ENCODE measurements at places on chromosomes 7 and 10.

DNA sequence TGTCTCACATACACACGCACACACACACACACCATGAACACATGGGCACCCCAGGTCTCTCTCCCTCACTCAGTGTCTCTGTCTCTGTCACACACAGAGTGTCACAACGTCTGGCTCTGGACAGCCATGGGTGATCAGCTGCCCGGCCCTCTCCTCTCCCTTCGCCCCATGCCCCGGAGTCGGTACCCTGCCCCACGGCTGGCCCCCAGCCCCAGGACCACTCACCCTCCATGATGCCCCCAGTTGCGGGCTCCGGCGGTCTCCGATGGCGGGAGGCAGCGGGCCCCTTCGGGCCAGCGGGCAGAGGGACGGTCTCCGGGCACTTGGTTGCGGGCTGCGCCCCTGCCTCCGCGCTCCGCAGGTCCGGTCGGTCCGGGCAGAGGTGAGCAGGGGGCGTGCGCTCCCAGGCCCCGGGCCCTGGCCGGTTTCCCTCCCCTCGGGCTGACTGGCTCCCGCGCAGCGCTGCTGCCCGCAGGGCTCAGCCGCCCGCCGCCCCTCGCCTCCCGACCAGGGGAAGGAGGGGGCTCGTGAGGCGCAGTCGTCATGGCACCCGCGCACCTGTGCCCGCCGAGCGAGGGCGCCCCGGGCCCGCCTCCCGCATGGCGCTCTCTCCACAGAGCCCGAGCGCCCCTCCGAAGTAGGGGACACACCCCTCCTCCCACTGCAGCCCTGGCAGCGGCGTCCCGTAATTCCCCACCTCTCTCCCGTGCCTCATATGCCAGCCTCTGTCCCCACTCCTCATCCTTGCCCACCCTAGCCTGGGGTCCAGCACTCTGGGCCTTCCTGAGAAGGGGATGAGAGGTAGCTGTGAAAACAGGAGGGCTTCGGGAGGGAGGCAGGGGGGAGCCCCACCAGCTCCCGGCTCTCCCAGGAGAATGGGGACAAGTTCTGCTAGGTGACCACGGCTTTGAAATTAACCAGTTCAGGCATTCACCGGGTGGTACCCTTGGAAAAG is at the start of gene NPFFR1:
NPFFR1 (minus strand) TSS at position 560 of the 955 bp plus-strand sequence; CDS start at position 232, 328 bp downstream.
- no peak for DNase-seq

- no peak for DNase-seq
Observed at GRCh38 chr10:28993861-28994260, 295.0 kb upstream of the LYZL1 start.

- DNase-seq, result no peak
Observed at GRCh38 chr10:33273295-33274002, 61.0 kb downstream of the NRP1 start.

DNA sequence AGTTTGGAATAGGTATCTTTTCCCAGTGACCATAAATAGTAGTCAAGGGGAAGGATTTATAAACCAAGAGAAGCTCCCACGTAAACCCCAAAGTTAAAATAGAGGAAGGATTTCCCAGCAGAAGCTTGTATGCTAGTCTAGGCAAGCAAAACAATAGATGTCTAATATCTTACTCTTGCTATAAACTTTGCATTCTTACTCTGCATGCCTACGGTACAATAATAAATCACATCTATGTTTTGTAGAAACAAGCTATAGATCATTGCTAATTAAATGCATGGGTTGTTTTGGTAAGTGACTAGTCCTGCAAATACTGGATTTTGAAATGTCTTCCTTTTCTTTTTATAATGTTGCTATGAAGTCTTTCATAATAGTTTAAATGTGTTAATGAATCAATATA is 585.5 kb downstream of the INHBA start:
- no peak for DNase-seq

- no peak for DNase-seq
Observed at GRCh38 chr10:96313344-96313743, 9.1 kb downstream of the DNTT start.

DNA sequence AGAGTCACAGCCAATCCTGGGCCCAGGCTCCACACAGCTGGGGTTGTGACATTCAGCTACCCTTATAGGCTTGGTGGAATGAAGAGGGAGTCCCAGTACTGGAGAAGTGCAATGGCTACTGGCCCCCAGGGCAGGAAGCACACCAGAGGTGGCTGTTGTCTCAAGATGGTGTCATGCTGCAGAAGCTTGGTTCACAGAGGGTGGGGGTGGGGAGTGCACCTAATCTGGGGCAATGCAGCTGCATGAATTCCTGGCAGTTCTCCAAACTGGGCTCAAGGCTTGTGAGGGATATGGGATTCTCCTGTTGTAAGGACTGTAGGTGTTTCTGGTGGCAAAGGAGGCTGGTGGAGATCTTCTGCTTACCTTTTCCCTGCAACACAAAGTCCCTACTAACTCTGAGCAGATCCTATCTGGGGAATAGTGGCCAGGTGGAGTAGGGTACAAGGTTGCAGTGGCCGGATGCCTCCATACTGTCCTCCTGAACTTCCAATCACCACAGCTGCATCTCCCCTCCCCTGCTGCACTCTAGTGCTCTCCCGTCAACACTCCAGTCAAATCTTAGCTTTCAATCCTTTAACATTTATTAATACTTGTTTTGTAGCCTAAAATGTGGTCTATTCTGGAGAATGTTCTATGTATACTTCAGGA is 27.4 kb upstream of the PLA2G12B start:
- no peak for DNase-seq

GRCh38 chr10:95211606-95212279 is 17.7 kb downstream of the ACSM6 start:
- DNase-seq, result no peak

DNA sequence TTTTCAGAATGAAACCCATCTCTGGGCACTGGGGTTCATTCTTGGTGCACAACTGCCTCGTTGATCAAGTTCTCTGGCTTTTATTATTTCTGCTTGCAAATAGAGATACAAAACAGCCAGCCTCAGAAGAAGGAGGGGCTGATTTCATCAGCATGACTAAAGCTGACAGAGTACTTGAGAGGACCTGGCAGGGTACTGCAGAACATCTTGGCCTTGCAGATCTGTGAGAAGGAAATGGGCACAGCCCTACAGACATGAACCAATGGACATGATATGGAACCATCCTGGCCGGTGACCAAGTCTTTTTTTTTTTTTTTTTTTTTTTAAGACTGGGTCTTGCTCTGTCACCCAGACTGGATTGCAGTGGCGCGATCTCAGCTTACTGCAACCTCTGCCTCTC is 240.6 kb downstream of the VTI1A start:
- no peak for DNase-seq

GRCh38 chr10:36662571-36662970 is 462.8 kb upstream of the ANKRD30A start:
- DNase-seq, result no peak

GRCh38 chr10:44168478-44168877 is 216.4 kb downstream of the CXCL12 start:
- no peak for DNase-seq

DNA sequence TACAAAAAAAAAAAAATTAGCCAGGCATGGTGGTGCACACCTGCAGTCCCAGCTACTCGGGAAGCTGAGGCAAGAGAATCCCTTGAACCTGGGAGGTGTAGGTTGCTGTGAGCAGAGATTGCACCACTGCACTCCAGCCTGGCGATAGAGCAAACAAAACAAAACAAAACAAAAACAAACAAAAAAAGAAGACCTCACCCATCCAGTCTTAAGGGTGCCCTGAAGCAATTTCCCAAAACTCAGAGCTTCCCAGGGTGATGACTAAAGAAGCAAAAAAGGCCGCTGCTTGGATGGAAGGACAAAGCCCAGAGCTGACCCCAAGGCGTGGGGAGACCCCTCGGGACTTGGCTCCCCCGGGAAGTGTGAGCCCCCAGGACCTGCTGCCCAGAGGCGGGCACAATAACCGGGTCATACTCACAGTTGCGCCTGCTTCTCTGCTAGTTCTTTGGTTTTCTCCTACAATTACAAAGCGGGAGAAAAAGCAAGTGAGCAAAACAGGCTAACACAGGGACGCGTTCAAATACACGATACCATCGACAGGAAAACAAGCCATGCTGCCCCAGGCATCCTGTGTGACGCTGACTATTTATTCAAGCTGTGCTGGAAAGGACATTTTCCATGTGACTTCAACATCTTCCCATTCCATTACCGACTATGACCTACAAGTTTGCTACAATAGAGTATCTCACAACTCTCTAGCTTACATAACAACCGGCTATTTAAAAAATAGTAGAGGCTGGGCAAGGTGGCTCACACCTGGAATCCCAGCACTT is 29.9 kb downstream of the PAPOLB start:
- no peak for DNase-seq

GRCh38 chr7:5526100-5526905 is 102.7 kb upstream of the TNRC18 start:
- no peak for DNase-seq

DNA sequence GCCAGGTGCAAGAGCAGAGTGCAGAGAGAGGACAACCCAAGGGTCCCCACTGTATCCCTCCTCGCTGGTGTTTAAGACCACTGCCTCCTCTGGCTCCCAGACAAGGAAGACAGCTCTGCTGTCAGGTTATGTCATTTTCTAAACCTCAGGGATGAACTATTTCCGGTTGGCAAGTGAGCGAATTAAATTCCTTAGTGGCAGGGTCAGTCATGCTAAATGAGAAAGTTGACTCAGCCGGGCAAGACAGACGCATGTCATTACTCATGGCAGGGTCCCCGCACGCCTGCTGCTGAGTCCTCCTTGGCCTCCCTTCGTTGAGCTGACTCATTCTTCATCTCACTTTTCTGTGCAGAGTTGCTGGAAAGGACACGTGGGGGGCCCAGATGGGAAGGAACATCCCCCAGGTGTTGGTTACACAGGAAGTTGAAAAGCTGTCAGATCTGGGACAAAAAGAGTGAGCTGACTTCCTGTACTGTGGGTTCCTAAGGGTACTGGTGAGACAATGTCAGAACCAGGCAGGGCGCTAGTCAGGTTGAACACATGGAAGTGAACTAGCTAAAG is 47.1 kb upstream of the UCN3 start:
- DNase-seq, result peak; percentile 34

DNA sequence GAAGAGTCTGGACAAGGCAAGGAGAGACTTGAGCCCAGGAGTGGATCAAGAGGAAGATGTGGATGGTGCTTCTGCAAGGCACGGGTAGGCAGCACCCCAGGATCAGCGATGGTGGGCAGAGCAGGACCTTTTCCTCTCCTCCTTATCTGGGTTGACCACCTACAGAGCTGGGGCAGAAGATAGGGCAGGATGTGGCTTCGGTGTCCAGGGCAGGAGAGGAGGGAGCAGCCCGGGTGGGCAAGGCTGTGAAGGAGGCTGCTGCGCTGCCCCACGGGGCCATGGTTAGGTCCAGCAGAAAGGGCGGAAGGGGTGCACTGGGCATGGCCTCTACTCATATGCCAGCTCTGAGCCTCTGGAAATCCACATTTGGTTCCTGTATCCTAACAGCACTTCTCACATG is 20.0 kb upstream of the PARP12 start:
- no peak for DNase-seq

- DNase-seq, result no peak
Observed at GRCh38 chr10:88783724-88784123, 18.8 kb upstream of the LIPM start.

- no peak for DNase-seq
Observed at GRCh38 chr10:103783681-103784080, 71.7 kb downstream of the SH3PXD2A start.

DNA sequence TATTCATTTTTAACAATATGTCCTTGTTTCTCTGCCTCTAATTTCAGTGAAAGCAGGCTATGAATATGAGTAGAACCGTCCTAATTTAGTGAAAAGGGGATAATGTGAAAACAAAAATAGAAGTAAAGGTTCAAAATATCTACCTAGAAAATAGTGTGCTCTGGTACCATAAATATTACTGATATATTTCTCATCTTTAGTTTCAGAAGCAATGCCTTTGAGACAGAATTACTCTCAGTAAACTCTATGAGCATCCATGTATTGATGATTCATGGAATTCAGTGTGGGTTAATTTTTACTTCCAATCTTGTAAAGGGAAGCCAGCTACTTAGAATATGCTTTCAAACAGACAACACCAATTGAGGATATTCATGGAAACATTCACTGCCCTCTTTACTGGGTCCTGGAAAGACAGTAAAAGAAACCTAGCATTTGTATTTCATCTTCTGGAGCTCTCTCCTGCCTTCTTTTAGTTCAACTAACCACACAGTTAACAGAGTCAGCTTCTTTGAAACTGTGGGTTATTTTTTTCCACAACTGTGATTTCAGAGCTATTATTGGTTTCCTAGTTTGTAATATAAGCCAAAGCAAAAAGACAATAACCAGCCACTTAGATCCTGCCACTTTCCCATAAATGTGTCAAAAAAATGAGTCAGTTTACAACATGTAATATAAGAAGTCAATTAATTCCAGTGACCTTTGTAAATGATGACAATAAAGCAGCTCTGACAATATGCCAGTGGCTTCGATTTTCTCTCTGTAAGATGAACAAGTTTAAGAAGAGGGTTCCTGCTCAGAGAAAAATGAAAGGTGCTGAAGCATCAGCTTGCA is 1.7 kb downstream of the LRRN3 start:
- DNase-seq, result no peak

GRCh38 chr10:43420369-43421200 is 11.6 kb upstream of the HNRNPF start:
- peak; percentile 66 for DNase-seq

DNA sequence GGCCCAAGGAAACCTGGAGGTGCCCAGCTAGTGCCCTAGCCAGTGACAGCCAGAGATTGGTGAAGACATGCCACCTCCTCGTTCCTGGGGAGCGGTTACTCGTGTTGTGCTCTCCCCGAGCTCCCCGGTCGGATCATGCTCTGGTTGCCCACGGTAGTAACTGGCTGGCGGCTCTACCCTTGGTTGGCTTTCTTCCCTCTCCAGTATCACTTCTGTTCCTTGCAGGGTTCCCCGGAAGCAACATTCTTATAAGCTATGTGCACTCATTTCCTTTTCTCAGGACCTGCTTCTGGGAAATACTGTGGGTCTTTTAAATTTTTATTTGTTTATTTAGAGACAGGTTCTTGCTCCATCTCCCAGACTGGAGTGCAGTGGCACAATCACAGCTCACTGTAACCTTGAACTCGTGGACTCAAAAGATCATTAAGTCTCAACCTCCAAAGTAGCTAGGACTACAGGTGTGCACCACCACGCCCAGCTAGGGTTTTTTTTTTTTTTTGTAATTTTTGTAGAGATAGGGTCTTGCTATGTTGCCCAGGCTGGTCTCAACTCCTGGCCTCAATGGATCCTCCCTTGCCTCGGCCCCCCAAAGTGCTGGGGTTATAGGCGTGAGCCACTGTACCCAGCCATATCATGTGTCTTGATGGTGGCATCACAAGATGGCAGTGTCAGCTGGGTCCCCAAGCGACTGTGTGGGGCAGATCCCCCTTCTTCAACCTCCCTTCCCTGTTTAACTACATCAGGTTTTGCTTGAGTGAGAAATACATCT is 6.9 kb upstream of the CALHM1 start:
- no peak for DNase-seq

DNA sequence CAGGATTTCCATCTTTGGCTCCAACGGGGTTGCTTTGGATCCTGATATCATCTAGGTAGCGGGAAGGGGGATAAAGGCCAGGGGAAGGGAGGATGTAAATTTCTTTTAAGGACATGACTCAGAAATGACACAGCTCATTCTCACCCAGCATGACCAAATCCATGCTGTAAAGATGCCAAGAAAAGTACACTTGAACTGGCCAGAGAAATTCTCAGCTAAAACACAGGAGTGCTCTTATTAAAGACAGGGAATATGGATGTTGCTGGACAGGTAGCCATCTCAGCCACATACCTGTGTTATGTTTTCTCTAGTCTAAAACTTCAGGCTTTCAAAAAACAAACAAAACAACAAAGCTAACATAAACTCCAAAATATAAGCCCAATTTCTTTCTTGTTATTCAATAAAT is 68.3 kb downstream of the NAMPT start:
- no peak for DNase-seq

GRCh38 chr7:35792873-35793489 is 7.9 kb upstream of the SEPTIN7 start:
- no peak for DNase-seq

GRCh38 chr10:71093531-71093930 is 118.8 kb upstream of the UNC5B start:
- no peak for DNase-seq
